Aorta (tissue), 5 donors: ENCODE measurements at places on chromosomes 4 and X. TPM values are rescaled to one million over a fixed set of nuclear protein-coding genes. Genes with fewer than 3 reads are reported as not detected.

DNA sequence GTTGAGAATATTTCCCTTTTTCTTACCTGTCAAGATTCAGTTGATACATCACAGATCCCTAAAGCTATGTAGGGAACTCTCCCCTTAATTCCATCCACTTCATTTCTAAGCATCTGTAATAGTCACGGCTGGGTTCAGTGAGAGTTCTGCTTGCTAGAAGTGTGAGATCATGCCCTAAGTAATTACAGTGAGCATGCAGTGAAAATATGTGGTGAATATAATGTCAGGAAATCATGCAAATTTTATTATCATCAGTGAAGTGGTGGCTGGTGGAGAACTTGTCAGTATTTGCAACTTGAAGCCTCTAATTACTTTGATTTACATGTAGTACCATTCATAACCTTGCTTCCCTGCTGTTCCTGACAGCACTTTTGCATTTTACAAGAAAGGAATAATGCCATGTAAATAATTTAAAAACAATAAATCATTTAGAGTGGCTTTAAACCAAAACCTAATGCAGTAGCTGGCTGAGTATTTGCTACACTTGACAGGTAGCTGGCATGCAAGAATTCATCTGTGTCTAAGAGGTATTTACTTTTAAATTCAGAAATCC lies 28.3 kb upstream of the CFAP299 start:
- no peak for DNase-seq

DNA sequence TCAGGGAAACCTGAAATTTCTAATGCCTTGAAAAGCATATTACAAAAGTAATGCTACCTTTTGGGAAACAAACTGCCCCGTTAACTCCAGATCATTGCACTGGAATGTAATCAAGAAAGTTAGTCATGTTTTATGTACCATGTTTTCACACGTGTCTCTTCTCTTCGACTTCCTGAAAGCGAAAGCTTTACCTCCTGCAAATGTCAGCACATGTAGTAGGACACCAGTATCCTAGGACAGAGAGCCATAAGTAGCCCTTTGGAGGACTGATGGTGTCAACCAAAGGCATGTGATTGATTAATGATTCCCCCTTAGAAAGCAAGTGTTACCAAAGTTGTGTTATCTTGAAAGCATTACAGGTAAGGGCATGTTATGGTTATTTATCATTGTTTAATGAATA lies 8.8 kb upstream of the MND1 start:
- no peak for DNase-seq

GRCh38 chrX:94302446-94302845 lies 628.4 kb downstream of the FAM133A start:
- no peak for DNase-seq

The TMPRSS11B gene
- not detected for total RNA-seq

The TIGD4 gene
- 0.32 TPM for total RNA-seq

The TRMT10A gene
- total RNA-seq: 3.7 TPM

The IL13RA1 gene
- total RNA-seq: 92.5 TPM
